NCI-H1436 treated with DMSO at 0.1 percent for 48 hours (cell line): ENCODE measurements at places on chromosomes 6 and 20.

DNA sequence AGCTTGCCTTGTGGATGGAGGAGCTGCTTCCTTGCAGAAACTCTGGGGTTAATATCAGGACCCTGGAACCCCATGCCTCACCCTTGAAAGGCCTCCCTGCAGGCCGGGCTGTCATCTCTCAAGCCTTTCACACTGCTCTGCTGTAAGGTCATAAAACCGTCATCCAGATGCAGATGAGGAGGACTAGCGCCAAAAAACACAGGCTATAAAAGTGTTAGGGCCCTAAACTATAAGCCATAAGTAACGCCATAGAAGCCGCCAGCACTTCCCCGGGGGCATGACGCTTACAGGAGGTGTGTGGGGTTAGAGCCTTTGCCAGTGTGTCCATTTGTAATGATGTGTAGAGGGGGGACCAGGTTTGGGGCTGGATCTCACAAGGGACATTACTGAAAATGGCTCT, 47.6 kb downstream of the CDH4 start:
- no peak for DNase-seq

- no peak for DNase-seq
These were observed 17.6 kb upstream of the KIAA1755 start for GRCh38 chr20:38278131-38278530.

DNA sequence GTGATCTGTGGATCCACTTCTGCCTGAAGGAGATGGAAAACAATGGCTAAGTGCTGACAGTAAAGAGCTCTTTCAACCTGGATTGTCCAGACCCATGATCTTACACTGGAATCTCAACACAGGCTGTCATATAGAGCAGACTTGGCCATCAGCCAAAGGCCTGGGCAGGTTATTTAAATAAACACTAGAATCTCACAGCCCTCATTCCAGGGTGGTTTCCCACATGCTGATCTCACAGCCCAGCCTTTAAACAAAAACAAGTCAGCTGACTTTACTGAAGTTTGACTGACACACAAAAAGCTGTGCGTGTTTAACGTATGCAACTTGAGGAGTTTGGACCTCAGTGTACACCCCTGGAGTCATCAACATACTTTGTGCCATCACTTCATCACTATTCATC, 28.4 kb downstream of the SYNDIG1 start:
- DNase-seq = no peak

DNA sequence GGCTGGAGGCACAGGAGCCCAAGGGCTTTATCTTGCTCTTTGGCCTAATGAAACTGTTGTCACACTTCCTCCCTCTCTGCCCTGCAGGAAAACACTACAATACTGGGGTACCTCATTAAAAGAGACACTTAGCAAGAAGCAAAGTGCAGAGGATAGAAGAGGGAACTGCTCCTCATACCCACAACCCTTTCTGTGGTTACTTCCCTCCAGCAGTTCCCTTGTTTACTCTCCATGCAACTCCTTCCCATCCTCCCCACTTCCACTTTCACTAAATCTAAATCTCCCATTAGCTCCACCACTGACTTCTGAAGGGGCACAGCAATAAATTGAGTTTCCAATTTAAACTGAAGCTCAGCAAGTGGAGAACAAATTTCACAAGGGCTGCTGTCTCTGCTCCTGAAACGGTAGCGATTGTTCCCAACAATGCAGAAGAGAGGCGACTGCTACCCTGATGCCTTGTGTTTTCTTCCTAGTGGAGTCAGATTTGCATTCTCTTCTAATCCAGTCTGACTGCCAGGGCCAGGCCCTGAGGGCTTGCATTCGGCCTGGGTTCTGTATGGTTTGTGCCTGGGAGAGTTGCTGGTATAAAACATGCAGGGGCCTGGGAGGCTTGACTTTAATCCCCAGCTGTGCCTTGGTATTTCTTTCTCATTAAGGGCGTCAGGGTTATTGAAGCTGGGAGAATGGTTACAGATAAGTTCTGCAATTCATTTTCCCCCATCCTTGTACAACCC, 454.7 kb downstream of the TFAP2B start:
- no peak for DNase-seq

DNA sequence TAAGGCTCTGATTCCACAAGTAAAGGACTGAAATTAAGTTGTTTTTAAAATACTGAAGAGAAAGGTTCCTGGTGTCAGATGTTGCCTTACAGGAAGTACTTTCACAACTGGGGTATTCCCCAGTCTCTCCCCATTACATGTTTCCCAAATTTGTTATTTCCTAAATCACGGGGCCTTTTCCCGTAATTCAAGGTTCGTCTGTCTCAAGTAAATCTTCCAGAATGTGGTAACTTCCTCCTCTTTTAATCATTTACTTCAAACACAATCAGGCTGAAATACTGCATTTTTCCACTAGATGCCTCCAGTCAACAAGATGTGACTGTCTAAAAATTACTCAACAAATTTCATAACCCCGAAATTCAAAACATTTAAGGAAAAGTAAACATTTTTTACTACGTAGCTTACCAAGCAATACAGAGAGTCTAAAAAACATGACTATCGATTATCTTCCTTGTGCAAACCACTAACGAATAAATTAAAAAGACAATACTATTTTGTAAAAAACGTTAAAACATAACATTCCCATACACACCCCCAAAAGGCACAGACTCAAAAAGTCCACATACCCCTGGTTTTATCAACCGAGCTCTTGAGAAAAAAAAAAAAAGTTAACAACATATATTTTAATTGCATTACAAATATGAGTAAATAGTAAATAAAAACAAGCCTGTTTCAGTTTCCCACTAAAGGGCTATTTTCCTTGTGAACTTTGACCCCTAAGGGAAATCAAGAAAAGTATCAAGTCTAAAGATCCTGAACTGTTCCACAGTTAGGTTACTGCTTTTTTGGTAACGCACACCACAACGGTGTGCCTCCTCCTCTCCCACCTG, 1.7 kb downstream of the SOD2 start:
- DNase-seq = no peak

DNA sequence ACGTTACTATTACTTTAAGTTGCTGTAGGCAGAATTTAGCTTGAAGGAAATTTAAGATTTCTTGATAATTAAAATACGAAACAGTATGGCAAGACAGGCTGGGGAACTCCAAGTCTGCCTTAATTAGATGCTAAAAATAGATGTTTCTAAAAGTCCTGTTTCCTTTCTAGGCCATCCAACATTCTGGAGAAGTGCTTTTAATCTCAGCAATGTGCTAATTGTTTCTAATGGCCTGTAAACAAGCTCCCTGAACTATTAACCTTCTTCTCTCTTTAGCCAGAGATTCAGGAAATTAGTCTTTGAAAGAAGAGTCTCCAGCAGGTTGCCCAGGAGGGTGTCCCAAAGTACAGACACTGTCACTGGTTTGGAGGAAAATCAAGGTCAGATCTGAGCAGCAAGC, 677.3 kb upstream of the AGPAT4 start:
- DNase-seq = no peak

DNA sequence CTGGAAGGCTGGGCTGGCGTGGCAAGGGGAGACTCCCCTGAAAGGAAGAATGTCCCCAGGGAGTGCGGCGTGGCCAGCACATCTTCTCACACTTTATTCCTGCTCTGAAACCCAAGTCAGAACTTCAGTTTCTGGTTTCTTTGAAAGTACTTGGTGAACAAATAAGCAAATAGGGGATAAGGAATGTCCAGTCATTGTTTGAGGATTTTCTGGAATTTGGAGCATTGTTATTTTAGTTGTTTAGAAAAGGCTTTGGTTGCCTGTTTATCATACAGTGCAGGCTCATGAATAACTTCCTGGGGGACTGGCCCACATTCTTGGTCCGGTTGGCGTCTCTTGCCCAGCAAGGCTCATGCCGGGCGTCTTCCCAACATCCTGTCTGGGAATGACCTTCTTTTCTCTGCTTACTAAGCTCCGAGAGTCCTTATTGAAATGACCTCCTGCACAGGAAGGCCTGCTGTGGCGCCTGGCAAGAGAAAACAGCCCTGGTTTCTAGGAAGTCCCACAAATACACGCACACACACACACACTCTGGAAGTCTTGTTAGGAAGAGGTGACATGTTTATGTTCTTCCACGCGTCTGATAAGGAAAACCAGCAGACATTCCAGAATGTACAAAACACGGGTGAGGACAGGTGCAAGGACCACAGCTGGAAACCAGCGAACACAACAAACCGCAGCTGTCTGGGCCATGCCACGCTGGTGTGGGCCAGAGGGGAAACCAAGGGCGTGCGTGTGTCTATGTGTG, 71.9 kb downstream of the TMEM170B start:
- DNase-seq = no peak

DNA sequence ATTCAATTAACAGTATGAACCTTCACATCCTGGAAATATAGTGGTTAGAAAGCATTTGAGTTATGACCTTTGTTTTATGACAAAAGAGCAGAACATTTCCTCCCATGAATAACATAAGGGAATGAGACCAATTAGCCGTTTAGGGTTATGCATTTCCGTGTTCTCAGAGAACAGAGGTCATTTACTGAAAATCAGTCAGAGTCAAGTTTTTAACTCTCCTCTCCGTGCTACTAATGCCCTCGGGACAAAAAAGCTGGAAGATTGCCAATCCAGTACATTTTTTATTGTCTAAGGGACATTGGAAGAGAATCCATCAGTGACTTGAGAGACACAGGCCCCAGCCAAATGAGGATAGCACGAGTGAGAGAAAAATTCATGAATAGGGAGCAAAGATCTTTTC, 632.7 kb downstream of the RFPL4B start:
- DNase-seq = no peak

DNA sequence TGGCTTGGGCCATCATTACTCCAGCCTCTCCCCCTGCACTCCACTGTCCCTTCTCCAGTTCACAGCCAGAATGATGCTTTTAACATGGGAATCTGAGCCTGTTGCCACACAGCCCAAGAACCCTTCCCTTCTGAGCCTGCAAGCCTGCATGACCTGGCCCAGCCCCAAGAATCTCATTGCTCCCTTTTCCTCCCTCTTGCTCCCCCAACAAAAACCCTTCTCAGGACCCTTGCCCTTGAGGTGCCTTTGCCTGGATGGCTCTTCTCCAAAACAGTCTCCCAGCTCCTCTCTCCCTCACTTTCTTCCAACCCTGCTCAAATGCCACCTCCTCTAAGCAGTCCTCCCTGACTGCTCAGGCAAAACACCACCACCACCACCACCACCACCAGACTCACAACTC, 157.2 kb downstream of the ANKRD60 start:
- no peak for DNase-seq

DNA sequence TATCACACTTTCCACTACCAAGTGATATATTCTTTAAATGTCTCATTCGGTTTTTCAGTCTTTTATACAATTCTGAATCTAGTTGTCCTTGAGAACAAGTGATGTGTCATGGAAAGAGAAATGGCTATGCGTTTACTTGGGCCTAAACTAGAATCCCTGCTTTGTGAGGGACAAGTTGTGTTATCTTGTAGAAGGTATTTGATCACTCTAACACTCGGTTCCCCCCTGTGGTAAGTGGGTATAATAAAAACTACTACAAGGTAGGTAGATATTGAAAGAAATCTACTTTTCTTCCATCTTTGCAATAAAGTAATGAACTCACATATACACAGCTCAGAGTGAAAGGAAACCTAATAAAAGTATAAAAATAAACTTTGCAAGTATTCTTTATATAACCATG, 108.9 kb downstream of the MANEA start:
- no peak for DNase-seq

DNA sequence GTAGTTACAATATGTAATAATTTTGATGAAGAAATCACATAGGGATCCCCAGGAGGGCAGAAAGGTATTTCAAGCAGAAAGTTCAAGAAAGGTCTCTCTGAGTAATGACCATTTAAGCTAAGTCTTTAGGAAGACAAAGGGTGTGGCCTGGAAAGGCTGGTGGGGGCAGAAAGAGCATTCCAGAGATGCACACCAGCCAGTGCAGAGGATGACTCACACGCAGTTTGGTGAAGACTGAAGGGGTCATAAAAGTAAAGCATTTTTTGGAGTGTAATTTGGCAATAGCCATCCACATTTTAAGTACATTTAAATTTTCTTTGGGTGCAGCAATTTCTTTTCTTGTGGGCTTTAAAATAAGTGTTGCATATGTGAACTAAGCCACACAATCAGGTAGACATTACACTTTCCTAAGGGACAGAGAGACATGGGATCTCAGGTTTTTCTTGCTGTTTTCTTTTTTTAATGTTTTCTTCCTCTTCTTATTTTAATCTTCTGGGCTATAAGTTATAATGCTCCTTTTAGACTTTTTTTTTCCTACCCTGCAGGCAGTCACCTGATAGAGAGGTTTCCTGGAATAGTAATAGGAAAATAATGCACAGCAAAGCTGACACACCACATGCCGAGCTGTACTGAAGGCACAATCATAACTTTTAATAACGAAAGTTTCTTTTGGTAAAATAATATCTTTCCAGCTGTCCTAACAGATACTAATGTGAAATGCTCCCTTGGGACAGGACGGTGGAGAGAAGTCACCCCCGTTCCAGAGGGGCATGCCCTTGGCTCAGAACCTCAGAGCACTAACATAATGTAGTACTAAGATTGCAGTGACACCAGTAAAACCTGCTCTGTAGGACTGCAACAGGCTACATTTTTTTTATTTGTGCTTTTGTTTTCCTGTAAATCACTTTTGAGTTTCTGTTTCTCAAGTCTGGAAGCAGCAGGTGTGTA, 49.6 kb upstream of the PTPRK start:
- no peak for DNase-seq

DNA sequence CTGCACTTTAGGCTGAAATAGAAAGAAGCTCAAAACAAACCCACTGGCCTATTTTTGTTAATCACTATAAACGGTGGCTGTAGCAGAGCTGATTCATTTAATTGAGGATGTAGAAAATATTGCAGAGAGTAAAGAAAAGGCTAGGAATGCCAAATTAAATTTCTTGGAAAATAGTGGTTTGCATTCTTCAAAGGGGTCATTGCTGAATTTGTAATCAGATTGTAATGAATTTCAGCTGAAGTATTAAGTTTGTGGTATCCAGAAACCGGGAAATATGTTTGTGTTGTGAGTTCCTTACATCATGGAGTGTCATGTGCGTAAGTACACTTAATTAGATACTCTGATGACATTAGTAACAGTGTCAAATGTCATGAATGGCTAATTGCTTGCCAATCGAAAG, 203.0 kb downstream of the SAMD5 start:
- DNase-seq = no peak

- DNase-seq = no peak
These were observed at the start of gene AIF1 for GRCh38 chr6:31614684-31615578. Gene AIF1 (plus strand): TSS chr6:31615234. CDS start chr6:31615330, 96 bp downstream.

GRCh38 chr6:165092881-165093595, 216.4 kb downstream of the C6orf118 start:
- no peak for DNase-seq

DNA sequence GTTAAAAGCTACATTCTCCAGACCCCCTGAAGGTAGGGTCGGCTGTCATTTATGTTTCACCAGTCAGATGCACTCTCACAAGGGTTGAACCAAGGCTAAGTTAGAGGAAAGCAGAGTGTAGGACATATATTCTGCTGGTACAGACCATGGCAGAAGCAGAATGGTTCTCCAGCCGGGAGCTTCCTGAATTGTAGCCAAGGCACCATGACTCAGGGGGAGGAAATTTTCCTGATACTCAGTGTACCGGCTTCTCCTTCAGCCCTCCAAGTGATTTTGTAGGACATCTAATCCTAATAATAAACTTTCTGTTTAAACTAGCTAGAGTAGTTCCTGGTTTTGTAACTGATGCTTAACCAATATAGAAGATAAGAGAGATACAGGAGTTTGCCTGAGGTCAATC, 14.2 kb upstream of the SLPI start:
- DNase-seq = no peak
